ENCODE measurements at places on chromosomes 7 and 10.

- DNase-seq, result no peak
These were observed 17.4 kb upstream of the CCL26 start for GRCh38 chr7:75789361-75789924.

DNA sequence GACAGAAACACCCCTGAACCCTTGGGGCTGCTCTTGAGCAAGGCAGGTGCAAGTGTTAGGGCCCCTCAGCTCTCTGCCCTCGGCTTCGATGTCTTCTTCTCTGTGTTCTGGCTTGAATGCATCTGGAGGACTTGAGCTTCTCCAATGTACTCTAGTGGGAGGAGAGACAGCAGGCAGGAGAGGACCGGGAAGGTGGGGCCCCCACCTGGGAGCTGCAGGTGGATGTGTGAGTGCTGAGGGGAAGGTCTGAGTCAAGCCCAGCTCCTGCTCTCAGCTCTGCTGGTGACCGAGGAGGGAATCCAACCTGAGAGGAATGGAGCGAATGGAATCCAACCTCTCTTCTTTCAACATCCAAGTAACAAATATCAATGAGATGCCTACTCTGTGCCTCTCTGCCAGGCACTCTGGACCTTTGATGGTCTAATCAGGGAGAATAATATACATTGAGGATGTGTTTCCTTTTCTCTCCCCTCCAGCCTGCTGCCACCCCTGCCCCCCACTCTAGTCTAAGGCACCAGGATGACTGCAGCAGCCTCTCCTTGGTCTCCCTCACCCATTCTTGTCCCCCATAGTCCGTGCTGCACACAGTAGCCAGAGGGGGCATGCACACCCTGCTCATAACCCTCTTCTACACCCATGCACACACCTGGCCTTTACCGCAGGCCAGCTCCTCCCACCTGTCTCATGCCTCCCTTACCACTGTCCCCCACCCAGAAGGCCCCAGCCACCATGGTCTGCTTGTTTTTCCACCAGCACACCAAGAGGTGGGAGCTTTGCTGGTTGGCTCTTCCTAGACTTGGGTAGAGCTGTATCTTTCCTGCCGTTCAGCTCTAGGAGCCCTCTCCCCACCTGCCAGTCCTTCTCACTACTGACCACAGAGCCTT is 13.6 kb downstream of the TBATA start:
- DNase-seq, result no peak

GRCh38 chr10:68133523-68133922 is 24.2 kb downstream of the MYPN start:
- no peak for DNase-seq

GRCh38 chr7:117012284-117012683 is 59.0 kb downstream of the ST7 start:
- DNase-seq, result no peak

GRCh38 chr7:53984776-53985175 is 557.4 kb upstream of the VSTM2A start:
- no peak for DNase-seq

DNA sequence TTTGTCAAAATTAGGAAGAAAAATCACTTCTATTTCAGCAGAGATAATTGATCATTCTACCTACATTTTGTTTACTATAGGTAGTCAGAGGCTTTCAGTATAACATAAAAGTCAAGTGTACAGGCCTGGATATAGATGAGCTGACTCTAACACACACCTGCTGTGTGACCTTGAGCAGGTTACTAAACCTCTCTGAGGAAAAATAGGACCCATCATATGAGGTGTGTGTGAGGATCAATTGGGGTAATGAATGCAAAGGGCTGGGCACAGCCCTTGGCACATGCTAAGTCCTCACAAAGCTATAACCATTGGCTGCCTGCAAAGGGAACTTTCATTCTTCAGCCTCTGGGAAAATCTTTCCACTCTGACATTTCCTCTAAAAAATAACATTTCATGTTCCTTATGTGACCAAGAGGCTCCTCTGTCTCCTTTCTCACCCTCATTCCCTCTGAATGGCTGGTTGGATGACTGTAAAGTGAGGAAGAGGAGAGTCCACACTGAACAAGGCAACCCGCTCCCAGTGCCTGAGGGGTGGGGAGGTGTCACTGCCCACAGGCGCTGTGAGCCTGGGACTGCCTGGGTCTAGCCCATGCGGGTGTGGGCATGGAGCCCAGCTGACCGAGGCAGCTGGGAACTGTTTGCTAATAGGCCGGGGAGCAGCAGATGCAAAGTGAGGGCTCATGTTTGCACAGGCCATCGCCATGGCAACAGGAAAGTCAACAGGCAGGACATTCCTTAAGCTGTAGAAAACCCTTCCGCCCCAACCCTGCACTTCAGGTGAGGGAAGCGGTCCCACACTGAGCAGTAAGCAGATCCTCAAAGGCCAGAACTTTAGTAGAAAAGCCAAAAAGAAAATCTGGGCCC is 36.8 kb downstream of the MYOF start:
- DNase-seq, result peak; percentile 60

- no peak for DNase-seq
These were observed 5.6 kb downstream of the TMEM168 start for GRCh38 chr7:112784603-112785002.

GRCh38 chr7:113199841-113200240 is 81.5 kb upstream of the SMIM30 start:
- no peak for DNase-seq
